ENCODE measurements at places on chromosomes 12 and 14.

- DNase-seq: no peak
Measured at GRCh38 chr12:20625531-20625930, 69.6 kb upstream of the SLCO1C1 start.

DNA sequence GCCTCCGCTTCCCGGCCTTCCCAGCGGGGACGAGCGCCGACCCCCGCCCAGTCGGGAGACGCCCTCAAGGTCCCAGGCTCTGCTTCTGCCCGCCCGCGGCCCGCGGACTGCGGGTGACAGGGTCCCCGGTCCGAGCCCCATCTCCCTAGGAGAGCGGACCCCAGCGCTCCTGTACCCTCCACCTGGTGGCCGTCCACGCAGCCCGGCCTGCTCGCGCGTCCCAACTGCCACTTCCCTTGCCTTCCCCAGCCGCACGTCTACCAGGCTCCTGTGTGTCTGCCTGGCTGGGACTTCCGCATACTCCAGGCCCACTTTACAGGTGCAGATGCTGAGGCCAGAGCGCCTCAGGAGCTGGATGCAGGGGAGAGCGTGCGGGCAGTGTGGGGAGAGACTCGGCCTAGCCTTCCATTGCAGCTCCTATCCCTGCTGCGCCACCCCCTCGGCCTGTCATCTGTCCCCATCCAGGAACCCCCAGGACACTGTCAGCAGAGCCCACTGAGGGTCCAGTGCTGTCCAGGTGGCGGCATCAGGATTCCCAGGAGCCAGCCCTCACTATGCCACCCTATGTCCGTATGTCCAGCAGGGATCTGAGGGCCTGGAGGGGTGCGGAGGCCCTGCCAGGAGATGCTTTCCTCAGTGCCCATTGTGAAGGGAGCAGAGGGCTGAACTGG is 8.0 kb upstream of the ANKRD9 start:
- no peak for DNase-seq

DNA sequence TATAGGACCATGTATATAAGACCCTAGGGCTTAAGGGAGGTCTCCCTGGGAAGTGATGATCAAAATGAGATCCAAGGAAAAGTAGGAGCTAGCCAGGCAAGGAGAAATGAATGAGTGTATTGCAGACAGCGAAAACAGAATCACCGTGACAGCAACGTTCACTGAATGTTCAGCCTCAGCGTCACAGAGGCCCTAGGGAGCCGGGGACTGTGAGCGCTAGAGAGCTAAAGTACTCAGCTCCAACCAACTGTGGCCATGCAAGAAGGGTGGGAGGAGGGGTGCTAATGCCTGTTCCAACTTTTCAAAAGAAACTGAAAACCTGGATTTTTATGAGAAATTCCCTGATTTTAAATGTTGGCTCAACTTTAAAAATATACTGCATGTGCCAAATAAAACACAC is 105.5 kb upstream of the CCND2 start:
- DNase-seq: no peak

DNA sequence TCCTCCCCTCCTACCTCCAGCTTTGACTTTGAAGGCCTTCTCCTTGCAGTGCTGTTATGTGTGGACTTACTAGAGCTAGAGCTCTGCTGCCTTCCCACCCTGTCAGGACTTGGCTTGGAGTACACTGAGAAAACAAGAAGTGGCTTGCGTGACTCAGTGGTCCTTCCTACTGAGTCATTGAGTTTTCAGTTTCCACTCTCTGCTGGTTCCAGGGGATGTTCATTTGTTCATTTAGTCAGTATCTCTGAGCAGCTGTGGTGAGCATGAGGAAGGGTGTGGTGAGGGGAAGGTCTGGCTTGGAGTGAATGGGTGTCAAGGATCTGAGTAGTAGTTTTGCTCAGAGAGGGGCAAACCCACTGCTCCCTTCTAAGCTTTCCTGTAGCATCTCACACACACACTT is 17.2 kb upstream of the ELK3 start:
- DNase-seq: no peak

- no peak for DNase-seq
Measured at GRCh38 chr14:75273272-75274049, 5.2 kb upstream of the FOS start.

GRCh38 chr12:123278101-123278627 is 6.5 kb upstream of the CDK2AP1 start:
- no peak for DNase-seq

GRCh38 chr14:68444449-68445168 is 348.3 kb downstream of the ZFP36L1 start:
- DNase-seq: no peak

DNA sequence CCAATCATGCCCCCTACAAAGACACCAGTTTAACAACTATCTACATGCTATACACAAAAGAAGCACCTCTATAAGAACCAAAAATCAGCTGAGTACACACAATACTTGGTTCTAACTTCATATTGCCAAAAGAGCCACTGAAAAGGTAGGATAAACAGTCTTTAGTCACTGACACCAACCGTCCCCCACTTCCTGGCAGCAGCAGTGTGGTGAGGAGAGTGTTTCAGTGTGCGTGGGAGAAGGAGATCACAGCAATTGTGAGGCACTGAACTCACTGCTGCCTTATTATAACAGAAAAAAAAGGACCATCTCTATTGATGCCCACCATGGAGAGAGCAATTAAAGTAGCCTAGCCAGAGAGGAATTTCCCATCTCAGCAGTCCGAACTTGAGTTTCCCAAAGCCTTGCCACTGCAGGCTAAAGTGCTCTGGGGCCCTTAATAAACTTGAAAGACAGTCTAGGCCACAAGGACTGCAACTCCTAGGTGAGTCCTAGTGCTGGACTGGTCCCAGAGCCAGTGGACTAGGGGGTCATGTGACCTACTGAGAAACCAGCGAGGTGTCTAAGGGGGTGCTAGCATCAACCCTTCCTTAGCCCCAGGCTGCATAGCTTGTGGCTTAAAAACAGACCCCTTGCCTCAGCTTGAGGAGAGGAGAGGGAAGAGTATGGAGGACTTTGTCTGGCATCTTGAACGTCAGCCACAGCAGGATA is 37.1 kb upstream of the LMNTD1 start:
- no peak for DNase-seq
